Jurkat, Clone E6-1 (cell line): ENCODE measurements at places on chromosomes 3 and 15.

GRCh38 chr3:188211476-188211875, 57.5 kb downstream of the LPP start:
- no peak for DNase-seq

- no peak for DNase-seq
These were observed 28.7 kb downstream of the ADAMTSL3 start for GRCh38 chr15:83682476-83683088.

- DNase-seq = no peak
These were observed 3.7 kb upstream of the SYNPR start for GRCh38 chr3:63274359-63274758.

GRCh38 chr15:76333309-76333708, 3.3 kb upstream of the ISL2 start:
- no peak for DNase-seq

GRCh38 chr3:64593350-64593749, 94.5 kb downstream of the ADAMTS9 start:
- DNase-seq = no peak

DNA sequence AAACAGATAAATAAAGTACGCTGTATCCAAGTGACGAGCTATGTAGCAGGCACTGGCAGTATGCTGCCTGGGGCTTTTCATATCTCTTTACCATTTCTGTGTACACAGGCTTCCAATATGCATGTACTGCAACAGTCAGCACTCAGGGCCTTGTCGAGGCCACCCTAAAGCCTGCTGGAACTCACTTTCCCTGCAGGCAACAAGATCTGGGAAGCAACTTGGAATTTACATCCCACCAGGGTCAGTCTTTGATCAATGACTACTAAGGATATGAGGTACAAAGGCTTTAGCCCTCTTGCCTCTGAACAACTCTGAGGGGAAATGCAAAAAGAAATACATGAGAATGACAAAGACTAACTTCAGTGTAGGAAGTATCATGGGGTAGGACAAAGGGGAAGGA, 101.8 kb upstream of the ARL6 start:
- DNase-seq = no peak

GRCh38 chr15:90664650-90665287, 52.4 kb upstream of the BLM start:
- DNase-seq = no peak

DNA sequence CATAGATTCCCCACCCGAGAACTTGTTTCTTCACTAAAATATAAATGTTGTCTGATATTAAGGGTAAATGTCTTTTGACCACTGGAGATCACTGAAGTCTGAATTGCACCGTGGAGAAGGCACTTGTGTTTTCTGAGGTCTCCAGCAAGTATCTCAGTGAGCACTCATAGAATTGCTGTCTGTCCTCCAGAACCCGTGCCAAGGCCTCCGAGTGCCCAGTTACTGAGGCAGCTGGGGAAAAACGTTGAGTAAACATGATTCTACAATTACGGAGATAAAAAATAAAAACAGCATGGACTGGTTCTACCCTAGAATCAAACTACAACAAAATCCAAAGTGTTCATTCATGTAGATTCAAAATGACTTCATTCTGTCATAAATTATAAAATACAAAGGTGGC, 60.0 kb downstream of the MLH1 start:
- no peak for DNase-seq

DNA sequence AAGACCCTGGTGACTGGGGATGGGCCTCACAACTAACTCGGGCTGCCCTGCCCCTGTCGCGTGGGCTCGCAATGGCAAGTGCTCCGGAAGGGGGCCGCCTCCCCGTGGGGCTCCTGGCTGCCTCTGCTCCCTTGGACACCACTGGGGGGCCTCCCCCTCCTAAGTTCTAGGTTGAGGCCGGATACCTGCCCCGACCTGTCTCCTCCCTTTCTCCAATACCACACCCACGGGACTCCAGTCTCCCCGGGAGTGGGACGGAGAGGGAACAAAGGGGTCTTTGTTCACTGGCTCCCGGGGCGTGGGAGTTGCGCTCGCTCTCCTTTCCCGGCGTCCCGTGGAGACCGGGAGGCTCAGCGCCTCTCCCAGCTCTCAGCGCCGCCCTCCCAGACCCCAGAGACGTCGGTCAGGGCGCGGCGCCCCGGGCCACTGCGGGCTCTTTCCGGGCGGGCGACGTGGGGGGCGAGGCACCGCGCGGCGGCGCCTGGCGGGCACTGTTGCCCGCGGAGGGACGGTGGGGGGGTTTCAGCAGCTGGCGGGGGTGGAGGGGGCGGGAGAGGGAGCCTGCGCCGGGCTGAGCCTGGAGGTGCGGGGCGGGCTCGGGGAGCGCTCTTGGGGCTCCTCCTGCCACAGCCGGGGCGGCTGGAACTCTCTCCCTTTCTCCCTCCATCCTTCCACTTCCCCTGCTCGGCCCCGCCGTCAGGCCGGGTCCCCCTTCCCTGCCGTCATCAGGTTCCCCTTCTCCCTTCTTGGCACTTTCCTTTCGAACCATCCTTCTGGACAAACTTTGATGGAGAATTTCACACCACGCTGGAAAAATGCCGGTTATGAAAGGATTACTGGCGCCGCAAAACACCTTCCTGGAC, at the start of gene KCNH8:
KCNH8 (plus strand) TSS at position 606 of the 863 bp plus-strand sequence; CDS start at position 816, 210 bp downstream.
- DNase-seq = no peak

GRCh38 chr3:126156468-126156867, 23.9 kb downstream of the ALDH1L1 start:
- no peak for DNase-seq

DNA sequence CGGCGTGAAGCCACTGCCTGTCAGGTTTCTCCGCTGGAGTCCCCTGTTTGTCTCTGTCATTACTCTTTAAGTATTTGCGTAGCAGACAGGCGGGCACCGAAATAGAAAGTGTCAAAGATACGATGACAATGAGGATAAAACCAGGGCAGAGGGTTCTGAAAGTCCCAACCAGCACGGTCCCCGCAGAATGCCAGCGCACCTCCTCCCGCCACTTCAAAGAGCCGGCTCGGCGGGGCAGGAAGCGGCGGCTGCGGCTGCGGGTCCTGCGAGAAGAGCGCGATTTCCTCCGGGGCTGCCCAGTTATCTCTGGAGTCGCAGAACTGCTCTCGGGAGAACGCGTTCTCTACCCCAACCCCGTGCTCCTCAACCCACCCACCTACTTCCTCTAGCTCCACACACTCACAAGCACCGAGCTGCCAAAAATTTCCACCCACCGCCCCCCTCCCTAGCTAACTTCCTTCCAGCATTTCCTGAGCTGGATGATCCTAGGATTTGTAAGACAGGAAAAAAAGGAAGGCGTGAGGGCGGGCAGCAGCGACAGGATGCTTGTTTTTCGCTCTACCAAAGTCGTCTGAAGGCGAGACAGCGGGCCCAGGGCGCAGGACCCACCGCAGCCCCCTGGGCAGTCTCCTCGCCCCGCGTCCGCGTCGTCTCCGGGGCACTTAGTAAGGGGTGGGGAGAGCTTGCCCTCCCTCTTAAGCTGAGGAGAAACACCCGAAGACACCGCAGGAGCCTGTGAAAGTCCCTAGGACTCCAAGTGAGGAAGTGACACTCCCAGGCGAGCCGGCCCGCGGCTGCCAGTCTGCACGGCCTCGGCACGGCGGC, at the start of gene ARHGAP31:
ARHGAP31 (plus strand) TSS at position 513 of the 825 bp plus-strand sequence. CDS start 522 bp downstream, outside the sequence.
- peak; percentile 75 for DNase-seq

DNA sequence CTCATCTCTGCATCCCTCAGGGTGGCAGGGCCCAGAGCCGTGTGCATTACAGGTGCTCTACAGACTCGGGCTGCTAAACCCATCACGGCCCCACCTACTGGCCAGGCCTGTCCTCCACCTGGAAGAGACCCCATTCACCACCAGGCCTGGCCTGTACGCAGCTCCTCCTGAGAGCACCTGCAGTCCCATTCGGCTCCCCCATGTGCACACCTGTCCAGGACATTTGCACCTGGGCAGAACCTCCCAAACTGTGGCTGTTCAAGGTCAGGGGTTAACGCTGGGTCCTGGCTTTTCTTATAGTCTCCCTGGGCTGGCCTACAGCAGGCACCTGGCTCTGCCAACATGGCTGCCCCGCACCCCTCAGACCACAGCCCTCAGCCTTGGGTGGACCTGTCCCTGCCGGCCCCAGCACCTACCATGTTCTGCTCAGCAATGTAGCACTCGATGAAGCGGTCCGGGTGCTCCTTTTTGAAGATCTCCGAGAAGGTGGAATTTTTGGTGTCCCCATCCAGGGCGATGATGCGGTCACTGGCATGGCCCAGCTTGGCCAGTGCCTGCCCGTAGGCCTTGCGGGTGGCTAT, 25.7 kb downstream of the TKT start:
- DNase-seq = no peak

- DNase-seq = no peak
These were observed 160.0 kb downstream of the TBL1XR1 start for GRCh38 chr3:177037241-177037640.

GRCh38 chr3:111733154-111733553, 125.9 kb upstream of the PHLDB2 start:
- DNase-seq = no peak

DNA sequence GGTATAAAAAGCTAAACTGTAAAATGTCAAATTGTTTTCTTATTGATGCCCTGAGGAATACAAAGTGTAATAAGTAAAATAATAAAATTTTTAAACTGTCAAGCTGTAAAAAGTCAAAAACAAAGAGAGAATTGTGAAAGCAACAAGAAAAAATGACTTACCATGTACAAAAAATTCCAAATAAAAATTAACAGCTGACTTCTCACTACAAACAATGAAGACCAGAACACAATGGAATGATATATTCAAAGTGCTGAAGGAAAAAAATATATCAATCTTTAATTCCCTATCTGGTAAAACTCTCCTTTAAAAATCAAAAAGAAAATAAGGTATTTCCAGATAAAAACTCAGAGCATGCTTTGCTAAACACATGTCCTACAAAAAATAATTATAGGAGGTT, 883.5 kb downstream of the IGSF11 start:
- DNase-seq = no peak

DNA sequence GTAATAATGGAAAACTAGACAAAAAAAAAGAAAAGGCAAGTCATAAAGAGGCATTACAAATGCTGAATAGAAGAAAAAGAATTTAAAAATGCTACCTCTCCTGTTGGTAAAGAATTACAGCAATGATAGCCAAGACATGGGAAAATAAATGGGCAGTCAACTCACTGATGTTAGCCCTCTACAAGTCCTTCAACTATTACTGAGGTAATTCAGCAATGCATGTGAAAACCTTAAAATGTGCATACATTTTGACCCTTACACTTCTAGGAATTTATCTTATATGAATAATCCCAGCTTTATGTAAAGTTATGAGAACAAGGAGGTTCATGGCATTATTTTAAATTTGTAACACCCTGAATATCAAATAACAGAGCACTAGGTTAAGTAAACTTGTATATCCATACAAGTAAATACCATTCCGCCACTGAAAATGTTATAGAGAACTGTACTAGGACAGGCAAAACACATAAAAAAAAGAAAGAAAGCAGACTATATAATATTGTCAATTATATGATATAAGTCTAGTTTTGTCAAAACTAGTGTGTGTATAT, 166.8 kb downstream of the SUCLG2 start:
- DNase-seq = no peak

DNA sequence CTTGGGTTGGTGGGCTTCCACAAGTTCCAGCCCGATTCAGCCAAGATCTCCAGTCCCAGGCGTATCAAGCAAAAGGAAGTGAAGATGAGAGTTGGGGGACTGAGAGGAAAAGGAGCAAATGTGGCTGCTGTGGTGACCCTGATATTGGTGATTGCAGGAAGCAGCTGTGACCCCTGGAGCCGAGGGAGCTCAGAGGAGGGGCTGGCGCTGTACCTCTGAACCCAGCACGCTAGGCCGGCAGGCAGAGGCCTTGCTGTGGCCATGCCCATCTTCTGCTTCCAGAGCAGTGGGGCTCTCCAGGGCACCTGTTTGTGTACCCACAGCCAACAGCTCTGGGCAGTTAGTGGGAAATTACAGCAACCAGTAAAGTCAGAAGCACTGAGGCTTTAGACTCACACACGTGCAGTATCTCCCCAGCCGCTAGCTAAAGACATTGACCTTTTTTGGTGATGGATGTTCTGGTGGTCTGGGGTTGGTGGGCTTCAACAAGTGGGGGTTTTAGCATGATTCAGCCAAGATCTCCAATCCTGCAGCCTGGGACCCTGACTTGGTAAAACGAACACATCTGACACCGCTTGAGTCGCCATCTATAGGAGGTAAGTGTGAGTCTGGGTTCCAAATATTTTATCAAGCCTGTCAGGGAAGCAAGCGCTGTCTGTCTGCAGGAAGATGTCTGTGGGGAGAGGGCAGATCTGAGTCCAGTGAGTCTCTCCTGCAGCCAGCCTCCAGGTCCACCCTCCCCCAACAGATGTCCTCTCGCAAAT, 33.1 kb downstream of the TM2D3 start:
- no peak for DNase-seq

DNA sequence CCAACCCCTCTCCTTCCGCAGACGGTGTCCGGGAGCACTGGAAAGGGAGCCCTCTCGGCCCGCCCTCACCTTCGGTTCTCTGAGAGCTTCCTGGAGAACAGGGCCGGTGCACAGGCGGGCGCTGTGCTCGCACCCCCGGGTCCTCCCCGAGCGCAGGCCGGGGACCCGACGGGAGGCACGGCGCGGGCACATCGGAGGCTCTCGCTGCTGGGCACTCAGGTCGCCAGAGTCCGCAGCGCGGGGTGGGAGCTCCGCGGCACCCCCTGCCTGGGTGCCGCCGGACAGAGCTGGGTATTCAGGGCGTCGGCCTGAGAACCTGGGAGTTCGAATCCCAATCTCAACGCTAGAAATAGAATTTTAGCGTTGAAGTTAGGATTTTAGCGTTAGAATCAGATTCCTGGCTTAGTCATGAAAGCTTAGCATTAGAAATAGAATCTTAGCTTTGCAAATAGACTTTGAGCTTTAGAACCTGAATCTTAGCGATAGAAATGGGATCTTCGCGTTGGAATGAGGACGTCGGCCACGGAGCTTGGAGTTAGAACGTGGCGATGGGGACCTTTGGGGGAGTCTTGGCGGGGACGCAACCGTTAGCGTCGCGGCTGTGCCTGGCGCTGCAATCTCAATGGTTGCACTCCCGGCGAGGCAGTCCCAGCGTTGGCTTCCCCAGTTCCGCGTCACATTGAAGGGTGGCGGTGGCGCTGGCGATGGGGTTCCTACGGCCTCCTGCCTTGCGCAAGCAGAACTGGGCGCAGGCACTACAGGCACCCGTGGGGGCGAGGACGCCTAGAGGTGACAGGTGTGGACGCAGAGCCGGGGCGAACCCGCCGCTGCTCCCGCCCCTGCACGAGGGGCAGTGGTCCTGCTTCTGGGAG, 549 bp downstream of the TRH start:
- DNase-seq = no peak

DNA sequence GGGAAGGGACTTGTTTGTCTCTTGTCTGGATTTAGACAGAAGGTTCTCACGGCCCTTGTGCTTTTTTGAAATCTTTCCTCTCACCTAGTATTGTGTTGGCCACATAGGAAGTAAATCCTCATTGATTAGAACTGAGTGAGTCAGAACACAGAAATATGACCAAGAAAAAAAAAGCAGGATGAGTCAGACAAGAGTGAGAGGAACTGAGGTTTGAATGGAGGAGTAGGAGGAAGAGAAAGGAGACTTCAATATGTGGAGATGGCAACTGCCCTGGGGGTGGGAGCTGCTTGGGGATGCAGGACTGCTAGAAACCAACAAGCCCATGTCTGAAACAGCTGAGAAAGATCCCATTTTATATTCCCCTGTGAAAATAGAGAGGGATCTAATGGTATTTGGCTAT, 194.1 kb upstream of the ZBTB20 start:
- no peak for DNase-seq
